Stimulated activated CD4-positive, alpha-beta T cell treated with anti-CD3 and anti-CD28 coated beads, TNF-alpha, amount 100 ng/mL, for 4 hours (primary cell): ENCODE measurements at places on chromosomes 6 and 20.
A peak's percentile ranks its signal among the peaks of the same experiment; 100 is the strongest.

DNA sequence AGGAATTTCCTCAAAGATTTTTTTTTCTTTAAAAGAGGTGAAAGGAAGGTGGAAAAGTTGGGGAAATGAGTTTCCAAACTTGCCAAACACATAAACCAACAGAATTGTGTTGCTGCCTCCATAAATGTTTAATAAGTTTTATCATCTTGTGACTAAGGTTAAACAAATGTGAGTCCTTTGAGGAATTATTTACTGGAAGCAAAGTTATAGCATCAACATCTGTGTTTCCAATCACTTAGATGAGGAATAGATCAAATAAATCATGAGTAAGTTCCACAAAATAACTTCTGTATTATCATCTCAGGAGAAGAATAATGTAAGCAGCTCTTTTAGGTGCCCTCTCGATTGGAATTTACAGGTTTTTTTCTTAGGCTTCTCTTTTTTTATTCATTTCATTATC, 20.5 kb downstream of the TSHZ2 start:
- no peak for DNase-seq

GRCh38 chr20:47561180-47561579, 59.5 kb downstream of the NCOA3 start:
- DNase-seq, result no peak

DNA sequence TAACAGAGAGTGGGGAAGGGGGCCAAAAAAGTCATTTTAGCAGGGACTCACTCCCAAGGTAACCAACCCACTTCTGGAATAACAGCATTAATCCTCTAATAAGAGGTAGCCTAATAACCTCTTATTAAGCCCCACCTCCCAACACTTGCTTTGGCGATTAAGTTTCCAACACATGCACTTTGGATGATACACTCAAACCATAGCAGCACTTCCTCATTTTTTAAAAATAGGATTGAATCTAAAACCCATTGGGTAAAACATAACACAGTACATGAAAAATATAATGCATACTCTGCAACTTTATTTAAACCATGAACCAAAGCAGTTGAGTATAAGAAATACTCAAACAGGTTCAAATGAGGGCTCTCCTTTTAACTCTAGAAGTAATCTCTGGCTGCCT, 318.3 kb downstream of the HACE1 start:
- no peak for DNase-seq

GRCh38 chr6:105179244-105180065, at the start of gene POPDC3:
Gene POPDC3, minus strand, starts transcription at chr6:105180014. Its CDS starts 18,105 bp downstream, at chr6:105161909.
- DNase-seq, result no peak

DNA sequence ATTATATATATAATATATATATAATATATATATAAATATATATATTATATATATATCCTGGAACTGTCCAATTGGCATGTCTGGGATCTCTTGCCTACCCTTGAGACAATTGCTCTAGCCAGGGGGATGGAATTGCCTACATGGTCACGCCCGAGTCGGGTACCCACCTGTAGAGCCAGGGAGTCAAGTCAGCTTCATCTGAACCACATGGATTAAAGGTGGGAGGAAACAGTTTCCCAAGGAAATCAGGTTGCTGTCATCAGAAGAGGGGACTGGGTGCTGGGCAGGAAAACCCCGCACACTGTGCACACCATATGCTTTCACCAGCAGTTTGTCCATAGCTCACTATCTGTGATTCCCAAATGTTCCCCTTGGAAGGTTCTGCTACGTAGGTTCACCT, 252.5 kb upstream of the NOX3 start:
- DNase-seq, result no peak

- DNase-seq, result no peak
Measured at GRCh38 chr6:15658181-15658744, 4.6 kb downstream of the DTNBP1 start.

- no peak for DNase-seq
Measured at GRCh38 chr6:142187209-142187608, 40.1 kb downstream of the VTA1 start.

DNA sequence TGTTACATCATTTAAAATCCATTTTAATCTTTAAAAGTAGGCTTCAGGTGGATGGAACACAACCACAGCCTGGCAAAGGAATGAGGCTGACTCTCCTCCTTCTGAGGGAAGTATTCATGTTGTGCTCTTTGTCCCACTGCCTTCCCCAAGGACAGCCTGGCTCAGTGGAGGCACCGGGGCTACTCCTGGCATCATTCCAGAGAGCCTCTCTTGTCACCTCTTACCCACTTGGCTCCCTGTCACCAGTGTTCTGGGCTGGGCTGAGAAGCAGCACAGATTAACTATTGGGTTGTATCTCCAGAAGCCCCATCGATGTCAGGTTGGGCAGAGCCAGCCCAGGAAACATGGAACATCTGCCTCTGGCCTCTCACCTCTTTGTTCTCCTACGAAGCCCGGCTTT, 10.7 kb upstream of the TP53INP2 start:
- DNase-seq, result no peak

GRCh38 chr6:6566766-6567165, 21.8 kb upstream of the LY86 start:
- no peak for DNase-seq

DNA sequence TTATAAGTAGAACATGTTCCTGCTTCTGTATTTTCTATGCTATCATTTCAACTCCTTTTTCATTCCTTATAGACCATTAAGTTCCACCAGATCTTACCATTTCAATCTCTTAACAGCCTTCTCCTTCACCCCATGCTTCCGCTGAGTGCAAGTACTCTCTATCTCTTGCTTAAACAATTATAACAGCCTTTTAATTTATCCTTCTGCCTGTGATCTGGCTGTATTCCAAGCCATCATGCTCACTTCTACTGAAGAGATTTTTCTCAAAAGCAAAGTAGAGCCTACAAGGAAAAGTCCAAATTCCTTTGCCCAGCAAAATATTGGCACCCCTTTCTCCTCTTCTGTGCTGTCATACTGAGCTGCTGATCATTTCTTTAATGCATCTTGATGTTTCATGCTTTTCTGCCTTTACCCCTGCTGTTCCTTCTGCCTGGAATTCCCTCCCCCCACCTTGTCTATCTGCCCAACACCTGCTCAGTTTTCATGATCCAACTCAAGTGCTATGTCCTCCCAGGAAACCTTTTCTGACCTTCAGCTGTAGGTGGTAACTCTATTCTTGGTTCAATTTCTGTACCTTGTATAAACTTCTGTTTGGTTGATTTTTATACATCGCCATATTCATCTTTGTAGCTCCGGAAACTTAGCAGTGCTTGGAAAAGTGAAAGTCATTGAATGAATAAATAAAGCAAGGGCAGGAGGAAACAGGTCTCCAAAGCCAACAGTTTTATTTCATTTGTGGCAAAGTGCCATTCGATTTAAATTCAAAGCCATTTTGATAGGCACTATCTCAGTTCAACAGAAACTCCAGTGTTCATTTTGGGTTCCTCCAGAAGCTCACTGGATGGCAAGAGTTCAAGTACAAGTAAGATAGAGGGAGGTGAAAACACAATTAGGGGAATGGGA, 10.5 kb upstream of the BMP2 start:
- DNase-seq, result no peak

DNA sequence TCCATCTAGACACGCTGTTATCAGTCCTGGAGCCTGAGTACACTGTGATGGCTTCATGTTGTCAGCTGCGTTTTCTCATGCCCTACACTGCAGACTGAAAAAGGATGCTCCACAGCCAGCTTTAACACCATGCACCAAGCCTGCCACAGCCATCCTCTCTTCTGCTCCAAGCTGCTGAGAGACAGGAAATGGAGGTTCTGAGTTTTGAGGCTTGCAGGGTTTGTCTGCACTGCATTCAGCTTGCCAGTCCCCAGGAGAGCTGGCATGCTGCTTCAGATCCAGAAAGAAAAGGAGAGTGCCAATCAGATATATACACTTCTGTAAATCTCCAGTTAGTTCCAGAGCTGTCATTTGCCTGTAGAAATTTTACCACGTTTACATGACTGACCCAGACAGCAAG, 550.7 kb upstream of the FLRT3 start:
- no peak for DNase-seq

DNA sequence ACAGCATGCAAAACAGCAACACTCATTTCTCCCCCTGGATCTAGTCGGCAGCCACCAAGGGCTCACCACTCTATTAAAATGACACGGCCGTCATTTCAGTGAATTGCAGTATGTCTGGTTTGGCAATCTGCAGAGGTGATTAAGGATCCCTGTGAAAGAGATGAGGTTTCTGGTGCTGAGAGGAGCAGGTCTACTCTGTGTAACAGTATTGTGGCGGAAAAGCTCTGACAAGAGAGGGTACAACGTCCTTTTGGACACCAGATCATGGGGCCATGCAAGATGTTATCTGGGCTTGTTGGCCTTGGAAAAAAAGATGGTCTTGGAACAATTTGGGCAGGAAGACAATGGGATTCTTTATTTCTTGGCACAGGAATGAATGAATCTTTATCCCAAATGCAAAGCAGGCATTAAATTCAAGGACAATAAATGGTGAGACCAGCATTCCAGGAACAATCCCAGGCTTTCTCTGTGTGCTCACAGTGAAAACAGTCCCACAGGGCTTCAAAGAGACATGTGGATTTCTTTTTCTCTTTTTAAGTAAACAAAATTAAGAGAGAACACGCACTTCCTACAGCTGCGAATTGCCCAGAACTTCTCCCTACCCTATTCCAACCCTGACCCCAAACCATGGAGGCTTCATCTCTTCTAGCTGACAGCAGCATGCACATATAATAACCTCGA, 33.7 kb upstream of the ADGRF1 start:
- DNase-seq, result no peak

DNA sequence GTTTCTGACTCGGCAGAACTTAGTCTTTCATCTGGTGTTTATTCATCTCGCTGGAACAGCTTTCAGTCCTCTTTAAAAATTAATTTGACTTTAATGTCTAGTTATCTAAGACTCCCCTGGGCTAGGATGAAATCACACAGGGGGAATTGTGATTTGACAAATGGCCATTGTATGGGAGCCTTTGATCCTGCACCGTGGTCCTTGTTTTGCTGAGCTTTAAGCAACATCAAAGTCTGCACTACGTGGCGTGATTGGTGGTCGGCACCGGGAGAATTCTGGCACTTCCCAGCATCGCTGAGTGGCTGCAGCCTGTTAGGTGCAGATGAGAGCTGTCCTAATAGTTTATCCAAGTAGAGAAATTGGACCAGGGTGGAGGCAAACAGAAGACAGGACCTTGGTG, 146.9 kb downstream of the TBC1D7 start:
- no peak for DNase-seq

GRCh38 chr6:156695742-156696141, 81.4 kb upstream of the ARID1B start:
- no peak for DNase-seq

- DNase-seq, result peak; percentile 54
Measured at GRCh38 chr20:50561379-50562078, 51.3 kb downstream of the PTPN1 start.

DNA sequence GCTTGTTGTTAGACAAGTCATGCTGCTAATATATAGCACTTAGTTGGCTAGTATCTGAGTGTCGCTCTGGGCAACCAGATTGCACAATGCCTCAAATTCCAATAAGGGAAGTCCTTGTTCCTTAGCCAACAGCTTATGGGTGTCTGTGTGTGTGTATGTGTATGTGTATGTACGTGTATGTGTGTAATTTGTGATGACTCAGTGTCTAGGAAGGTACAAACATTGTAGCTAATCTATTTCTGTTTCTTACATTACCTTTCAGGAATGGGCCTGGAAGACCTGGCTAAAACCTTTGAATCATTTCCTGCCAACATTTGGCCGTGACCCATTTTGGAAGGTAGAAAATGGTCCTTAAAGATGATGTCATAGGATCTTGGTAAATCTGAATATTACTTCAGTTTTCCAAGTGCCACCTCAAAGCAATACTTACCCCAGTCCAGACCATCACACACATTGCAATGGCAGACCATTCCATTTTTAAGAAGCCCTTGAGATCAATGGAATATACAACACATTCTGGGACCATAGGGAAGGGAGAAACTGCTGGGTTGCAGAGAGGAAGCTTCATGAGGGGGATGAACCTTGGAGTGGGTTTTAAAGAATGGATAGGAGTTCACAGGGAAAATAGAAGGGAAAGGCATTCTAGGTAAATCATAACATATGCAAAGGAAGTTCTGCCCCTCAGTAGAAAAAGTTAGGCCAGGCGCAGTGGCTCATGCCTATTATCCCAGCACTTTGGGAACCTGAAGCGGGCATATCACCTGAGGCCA, 25.1 kb downstream of the NEDD9 start:
- no peak for DNase-seq

GRCh38 chr20:44218446-44218845, 7.9 kb upstream of the OSER1 start:
- no peak for DNase-seq

DNA sequence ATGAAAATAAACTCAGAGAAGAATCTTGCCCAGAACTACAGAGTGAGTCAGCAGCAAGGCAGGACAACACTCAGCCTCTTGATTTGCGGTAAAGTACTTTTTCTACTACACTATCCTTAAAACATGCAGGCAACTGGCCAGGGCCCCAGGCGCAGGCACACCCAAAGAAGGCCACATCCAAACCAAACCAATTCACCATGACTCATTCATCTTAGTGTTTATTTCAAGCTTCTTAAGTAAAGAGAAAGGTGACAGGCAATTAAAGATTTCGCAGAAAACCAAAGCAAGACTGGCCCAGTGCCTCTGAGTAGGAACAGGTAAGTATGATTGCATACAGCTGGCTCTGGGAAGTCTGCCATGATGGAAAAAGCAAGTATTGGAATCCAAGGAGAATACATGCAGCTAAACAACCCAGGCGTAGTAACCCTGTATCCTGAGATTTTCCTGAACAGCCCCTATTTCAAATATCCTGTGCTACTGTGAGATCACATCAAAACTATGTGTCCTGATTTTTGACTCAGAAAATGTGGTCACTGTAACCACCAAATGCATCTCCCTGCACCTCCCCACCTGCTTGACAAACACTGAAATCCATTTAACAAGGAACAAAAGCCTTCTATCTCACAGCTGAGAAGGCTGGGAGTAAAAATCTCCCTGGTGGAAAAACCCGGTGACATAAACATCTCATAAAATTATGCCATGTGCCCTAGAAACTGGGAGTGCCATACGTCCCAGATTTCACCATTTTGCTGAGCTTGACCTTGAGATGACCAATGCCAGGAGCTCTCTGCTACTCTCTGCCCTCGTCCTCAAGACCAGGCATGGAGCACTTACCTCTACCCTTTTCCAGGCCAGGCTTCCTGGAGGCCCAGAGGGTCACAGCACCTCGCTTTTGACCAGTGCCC, 12.4 kb downstream of the WFDC3 start:
- no peak for DNase-seq

DNA sequence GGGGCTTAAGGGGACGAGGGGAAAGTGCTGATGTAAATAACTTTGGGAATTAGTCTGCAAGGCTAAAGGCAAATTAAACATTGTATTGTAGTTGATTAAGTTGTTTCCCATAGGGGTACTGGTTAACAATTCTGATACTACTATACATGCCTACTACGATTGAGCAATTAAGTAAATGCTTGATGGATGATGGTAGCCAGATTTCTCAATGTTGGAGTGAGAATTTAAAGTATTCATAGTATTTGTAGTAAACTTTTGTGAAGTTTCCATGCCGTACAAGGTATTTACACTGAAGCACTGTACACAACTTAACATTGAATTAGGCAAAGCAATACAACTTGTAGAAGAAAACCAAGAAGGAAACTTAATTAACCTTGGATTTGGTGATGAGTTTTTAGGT, 852.3 kb downstream of the QKI start:
- DNase-seq, result no peak
